HTR-8/SVneo (cell line): ENCODE measurements at places on chromosomes 3 and 15.

GRCh38 chr15:66753687-66754377 is 51.8 kb downstream of the SMAD6 start:
- no peak for DNase-seq

- no peak for DNase-seq
These were observed 651 bp downstream of the MTMR14 start for GRCh38 chr3:9649791-9650521.

DNA sequence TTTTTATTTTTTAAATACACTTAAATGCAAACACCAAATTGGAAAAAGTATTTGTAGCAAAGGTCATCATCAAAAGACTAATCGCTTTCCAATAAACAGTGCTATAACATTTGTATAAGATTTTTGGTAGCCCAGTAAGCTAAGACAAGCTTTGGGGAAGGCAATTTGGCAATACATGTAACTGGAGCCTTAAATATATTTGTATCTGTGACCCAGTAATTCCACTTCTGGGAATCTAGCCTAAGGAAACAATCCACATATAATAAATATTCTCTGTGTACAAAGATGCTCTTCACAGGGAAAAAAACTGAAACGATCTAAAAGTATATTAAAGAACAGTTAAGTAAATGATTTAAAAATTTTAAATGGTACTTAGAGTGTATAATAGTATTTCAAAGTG is 65.5 kb upstream of the TJP1 start:
- no peak for DNase-seq

DNA sequence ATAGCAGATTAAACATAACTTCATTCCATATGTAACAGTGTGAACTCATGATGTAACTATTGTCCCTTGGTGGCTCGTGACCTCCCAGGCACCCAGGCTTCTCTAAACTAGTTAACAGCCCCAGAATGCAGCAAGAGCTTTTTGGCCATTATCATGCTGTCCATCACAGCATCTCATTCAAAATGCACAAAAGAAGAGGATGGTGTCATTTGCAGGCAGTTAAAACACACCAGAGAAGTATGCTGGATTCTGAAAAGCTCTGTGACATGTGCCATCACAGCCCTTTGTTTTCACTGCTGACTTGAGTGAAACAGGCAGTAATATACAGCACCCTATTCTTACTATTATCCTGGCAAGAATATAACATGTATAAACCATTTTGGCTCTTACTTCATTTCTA is 117.6 kb upstream of the CHMP2B start:
- DNase-seq = no peak

DNA sequence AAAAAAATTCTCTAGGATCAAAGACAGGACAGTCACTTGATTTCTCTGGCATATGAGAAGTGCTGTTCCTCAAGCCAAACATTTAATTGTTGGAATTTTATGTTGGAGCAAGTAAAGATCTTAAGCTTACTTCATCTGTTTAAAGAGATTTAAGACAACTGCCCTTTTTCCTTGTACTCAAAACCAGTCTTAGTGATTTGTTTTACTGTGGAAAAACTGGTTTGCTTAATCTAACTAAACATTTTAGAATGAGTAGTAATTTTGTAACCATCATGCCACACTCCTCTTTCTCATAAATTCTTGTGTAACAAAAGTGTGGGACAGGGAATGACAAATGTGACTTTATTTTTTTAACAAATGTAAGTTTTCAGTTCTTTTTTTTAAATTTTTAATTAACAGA is 18.4 kb downstream of the PRKCI start:
- no peak for DNase-seq

- peak; percentile 35 for DNase-seq
These were observed 37.6 kb downstream of the TMCC1 start for GRCh38 chr3:129855832-129856419.

DNA sequence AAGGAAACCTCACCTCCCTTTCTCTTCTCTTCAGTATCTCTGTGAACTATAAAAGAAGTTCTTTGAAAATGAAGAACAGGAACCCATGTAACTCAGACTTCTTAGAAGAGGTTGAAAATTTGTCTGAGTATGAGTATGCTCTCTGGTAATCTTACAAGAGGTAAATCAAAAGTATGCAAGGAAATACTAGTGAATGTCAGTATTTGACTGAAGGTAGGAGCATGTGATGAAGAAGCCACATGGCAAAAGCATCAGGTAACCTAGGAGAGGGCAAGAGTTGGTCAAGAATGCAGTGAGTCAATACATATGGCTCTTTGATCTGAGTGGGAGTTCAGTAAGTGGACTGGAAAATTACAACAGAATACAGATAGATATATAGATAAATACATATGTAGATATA is 133.0 kb upstream of the NECTIN3 start:
- no peak for DNase-seq

- DNase-seq = no peak
These were observed 390.2 kb downstream of the NR2F2 start for GRCh38 chr15:96720656-96721055.

- no peak for DNase-seq
These were observed 272.3 kb downstream of the ARRDC4 start for GRCh38 chr15:98232761-98233160.

- no peak for DNase-seq
These were observed 23.0 kb downstream of the NANOGP8 start for GRCh38 chr15:35061825-35062737.

DNA sequence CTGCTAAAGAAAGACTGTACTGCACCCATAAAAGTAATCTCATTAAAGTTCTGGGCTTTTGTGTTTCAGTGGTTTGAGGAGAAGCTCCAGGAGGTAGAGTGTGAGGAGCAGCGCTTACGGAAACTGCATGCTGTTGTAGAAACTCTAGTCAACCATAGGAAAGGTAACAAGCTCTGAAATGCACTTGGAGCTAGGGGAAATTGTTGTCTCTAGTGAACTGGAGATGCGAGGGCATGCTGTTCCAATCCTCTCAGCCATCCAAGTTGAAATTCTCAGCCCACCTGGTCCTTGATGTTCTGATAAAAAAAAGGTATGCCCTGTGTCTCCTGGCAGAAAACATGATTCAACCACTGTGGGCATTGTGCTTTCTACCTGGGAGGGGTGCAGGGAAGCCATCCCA is 21.4 kb upstream of the SNX22 start:
- no peak for DNase-seq

DNA sequence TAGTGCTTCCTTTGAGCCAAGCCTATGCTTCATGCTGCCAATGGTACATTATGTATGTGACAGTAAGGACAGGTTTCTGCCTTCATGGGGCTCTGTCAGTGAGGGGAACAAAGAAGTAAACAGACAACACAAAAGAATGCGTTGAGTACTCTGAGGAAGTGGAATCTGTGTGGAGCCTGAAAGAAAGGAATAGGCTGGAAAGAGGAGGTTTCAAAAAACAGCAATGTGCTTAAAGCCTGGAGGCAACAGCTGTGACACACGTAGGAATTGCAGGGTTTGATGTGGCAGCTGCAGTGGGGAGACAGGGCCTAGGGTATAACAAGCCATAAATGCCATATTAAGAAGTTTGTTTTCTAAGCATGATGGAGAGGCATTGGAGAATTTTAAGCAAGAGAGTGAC is 316.7 kb downstream of the CLSTN2 start:
- DNase-seq = no peak

- no peak for DNase-seq
These were observed 117.1 kb upstream of the IQSEC1 start for GRCh38 chr3:13190378-13190765.

GRCh38 chr3:141044695-141045641 is 6.2 kb upstream of the SPSB4 start:
- no peak for DNase-seq

GRCh38 chr3:177451301-177451750 is 254.0 kb upstream of the TBL1XR1 start:
- no peak for DNase-seq

DNA sequence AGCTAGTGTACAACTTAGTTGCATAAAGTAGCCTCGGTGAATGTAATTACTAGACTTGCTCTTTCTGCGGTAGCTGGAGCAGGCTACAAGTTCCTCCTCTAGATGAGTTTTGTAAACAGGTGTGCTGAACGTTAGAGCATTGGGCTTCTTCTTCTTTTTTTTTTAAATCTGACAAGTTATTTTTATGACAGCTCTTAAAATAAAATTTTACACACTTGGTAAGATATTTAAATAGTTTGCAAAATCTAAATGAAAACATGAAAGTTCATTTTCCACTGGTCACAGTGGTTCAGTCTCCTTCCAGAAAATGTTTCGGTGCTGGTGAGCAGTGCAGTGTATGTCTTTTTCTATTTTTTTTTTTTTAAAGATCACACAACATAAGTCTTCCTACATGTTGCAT is 3.0 kb downstream of the CCR9 start:
- DNase-seq = no peak

- DNase-seq = no peak
These were observed 133.5 kb downstream of the ADAMTS9 start for GRCh38 chr3:64554096-64554920.

GRCh38 chr3:58799271-58799670 is 132.7 kb upstream of the FAM3D start:
- DNase-seq = no peak

DNA sequence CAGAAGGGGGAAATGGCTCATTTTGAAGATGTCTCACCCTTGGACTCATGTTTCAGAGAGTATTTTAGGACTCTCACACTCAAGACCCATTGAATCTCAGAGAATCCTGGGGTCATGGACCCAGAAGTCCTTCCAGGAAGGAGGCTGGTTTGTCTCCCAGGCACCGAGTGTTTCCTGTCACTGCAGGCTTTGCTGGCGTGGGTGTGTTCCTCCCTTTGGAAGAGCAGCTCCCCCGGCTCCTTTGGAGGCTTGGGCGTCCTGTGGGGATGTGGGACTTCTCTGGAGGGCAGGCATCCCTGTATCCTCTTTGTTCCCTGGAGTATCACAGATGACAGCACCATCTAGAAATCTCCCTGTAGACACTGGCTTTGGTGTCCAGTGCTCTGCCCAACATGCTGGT is 40.0 kb downstream of the DNAH1 start:
- no peak for DNase-seq

DNA sequence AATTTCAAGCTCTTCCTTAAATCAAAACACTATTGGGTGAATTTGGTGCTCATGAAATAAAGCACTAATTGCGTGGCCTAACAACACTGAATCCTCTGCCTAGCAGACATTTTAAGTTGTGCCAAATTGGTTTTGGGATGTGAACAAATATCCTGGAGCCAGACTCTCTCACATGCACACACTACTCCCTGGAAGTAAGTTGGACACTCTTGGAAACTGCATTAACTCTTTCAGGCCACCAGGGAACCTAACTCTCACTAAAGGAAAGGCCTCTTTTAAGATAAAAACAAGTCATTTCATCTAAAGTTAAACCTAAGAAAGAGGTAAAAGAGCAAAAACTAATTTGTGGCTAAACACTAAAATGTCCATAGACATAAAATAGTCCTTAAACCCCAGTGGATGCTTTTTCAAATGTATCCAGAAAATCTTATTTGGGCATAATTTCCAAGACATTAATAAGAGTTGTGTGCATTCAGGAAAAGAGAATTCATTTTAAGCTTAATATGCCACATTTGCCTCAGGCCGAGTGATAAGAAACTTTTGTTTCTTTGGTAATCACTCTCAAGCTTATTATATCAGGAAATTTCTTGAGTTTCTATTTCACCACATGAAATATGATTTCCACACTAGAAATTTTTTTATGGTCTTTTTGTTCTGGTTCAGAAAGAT is 61.8 kb downstream of the ZBTB20 start:
- DNase-seq = no peak

GRCh38 chr3:56700151-56700550 is 17.1 kb upstream of the TASOR start:
- no peak for DNase-seq

- no peak for DNase-seq
These were observed 169.3 kb upstream of the LRRN1 start for GRCh38 chr3:3629911-3630310.

DNA sequence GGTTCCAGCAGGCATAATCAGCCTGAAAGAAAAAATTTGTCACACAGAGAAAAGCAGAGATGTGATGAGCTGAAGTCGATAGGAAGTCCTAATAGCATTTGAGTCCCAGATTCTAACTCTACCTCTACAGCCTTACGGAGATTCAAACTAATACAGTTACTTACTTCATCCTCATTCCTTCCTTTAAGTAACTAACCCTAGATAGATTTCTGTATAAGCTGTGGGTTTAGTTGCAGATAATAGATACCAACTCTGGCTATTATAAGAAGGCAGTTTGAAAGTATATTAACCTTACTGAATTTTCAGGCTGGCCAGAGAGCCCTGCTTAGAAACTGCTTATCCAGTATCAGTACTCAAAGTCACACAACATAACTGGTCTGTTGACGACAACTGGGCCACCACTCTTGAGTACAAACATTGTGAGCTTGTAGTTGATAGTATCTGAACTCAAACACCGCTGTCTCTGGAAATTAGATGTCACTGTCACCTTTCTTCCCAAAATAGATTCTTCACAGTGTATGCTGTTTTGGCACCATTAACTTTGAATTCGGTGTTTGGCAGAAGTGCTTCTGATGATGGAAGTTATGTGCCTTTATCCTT is 484.3 kb downstream of the DIPK2A start:
- no peak for DNase-seq

GRCh38 chr3:10743366-10744097 is 72.5 kb upstream of the SLC6A11 start:
- DNase-seq = no peak

- peak; percentile 41 for DNase-seq
These were observed 228.7 kb downstream of the SLCO3A1 start for GRCh38 chr15:92082006-92082843.

DNA sequence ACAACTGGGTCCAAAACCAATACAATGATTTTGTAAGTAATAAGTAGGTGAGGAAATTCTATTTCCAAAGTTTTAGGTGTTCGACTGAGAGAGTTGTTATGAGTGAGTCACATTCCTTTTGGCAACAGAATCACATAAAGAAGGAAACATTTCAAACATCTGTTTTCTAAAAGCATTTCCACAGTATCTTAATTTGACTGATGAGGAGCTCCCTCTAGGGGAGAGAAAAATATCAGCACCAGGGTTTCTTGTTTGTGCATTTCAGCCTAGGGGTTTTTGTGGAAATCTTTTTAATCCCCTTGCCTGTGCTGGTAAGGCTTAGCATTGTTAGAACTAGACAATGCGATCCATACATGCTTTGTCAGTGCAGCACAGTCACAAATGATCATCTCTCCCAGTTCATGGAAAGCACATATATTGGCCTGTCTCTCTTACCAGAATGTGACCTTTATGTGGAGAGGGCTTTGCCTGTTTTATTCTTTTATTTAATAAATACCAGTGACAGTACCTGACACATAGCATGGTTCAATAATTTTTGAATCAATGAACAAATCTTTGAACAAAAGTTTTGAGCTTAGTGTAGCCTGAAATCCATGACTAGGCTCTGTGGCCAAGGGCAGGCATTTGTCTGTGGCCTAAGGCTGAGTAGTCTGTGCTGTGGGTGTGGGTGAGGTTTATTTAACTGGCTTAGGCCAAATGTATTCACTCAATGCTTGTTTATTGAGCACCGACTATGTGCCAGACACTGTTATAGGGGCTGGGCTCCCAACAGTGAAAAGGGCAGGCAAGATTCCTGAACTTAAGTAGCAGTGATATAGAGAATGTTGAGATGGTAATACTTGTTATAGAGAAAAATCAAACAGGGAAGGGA is 21.1 kb upstream of the IQCF6 start:
- peak; percentile 66 for DNase-seq

DNA sequence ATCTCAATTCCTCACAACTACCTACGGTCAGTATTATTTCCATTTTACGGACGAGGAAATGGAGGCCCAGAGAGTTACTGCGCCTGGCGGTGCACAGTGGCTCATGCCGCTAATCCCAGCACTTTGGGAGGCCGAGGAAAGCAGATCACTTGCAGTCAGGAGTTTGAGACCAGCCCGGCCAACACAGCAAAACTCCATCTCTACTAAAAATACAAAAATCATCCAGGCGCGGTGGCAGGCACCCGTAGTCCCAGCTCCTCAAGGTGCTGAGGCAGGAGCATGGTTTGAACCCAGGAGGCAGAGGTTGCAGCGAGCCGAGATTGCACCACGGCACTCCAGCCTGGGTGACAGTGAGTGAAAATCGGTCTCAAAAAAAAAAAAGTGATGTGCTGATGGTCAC is 187.3 kb downstream of the XXYLT1 start:
- no peak for DNase-seq
